ENCODE measurements at places on chromosomes 4 and X.
A peak's percentile ranks its signal among the peaks of the same experiment; 100 is the strongest.

DNA sequence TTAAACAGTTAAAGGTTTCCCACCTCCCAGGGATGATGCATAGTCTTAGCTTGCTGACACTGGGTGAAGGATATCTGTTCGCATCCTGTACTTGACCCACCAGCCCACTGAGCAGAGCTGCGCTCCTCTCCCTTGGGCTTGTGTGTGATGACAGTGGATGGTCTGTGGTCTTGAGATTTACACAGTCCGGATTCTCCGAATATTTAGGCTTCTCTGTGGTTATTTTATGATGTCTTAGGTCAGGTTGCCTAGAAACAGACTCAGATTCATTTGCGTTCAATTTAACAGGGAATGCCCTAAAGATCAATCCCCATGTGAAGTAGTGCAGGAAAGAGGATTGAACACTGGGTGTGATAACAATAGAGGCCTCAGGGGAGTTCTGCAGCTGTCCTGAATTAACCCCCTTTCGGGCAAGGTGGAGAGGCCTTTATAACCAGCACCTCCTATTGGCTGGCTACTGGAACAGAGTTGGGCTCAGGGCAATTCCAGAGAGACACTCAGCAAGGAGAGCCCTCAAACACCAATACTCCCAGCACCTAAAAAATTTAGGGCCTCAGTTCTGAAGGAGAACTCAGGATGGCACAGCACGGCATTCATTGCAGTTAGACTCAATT, 653.2 kb upstream of the GALNT7 start:
- peak; percentile 60 for DNase-seq

GRCh38 chr4:38184404-38184803, 224.2 kb downstream of the PTTG2 start:
- DNase-seq = no peak

- no peak for DNase-seq
Measured at GRCh38 chrX:112670977-112671376, 8.8 kb downstream of the LHFPL1 start.

DNA sequence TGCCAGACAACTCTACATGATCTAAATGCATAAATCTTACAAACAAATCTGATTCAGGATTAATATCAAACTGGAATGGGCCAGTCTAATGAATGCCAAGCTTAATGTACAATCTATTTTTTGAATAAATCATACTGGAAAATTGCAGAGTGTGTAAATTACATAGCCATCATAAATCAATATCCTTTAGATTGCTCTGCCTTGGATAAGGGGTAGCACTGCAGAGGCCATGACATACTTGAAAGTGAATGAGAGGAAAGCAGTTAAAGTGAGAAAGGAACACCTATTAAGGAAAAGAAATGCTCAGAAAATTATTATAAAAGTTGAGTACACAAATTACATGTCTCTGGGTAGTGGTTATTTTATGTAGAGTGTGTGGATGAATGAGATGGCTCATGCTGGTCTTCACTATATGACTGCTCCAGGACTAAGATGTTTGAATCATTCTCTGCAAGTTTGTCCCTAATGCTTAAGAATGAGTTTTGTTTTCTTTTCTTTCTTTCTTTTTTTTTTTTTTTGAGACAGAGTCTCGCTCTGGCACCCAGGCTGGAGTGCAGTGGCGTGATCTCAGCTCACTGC, 100.2 kb downstream of the ADGRL3 start:
- no peak for DNase-seq

GRCh38 chr4:7062816-7063215, 5.0 kb downstream of the GRPEL1 start:
- no peak for DNase-seq

DNA sequence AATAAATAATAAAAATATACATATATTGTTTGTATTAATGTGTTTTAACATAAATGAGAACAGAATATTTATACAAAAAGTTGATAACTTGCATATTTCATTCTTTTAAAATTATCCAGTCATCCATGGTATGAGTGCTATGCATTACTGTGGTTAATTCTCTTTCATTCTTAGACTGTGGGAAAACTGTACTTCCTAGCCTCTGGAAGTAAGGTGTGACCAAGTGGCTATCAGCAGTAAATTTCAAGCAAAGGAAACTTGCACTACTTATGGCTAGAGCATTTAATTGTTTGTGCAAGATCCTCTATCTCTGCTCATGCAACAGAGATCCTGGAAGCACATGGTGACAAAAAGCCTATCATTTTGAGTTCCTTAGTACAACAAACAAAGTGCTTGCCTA, 1054.5 kb upstream of the PABPC4L start:
- DNase-seq = peak; percentile 88

DNA sequence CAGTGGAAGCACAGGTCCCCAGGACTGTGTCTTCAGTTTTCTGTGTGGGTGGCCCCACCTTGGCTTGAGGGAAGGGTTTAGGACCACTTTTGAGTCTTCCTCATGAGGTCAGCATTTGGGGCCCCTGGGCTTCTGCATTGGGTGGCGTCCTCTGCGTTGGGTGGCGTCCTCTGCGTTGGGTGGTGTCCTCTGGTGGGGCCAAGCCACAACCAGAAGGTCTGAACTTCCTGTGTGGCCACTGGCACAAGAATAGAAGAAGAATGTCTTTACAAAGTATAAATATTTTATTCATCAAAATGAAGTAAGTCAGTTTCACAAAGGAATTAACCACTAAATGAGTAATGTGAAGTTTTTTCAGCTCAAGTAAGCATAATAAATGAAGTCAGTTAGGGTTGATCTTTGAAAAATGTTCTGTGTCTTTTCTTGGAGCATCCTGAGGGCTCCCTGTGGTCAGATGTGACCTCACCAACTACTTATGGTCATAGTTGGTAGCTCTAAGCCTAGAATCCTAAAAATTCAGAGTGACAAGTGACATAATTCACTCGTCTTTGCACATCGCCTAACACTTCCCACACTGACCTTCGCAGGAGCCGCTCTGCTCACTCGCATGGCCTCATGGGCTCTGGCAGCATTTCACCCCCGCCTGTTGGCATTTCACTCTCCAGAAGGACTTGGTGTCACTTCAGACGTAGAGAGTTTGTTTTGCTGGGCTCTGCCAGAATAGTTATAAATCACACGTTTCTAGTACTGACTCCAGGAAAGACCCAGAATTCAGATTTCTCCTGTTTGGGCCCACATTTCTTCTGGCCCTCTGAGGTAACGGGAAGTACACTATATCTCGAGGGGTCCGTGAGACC, 39.0 kb upstream of the HGFAC start:
- DNase-seq = peak; percentile 97

- DNase-seq = no peak
Measured at GRCh38 chr4:165177725-165178666, 29.4 kb upstream of the KLHL2 start.

GRCh38 chr4:106659371-106659770, 290.8 kb upstream of the GIMD1 start:
- DNase-seq = no peak

DNA sequence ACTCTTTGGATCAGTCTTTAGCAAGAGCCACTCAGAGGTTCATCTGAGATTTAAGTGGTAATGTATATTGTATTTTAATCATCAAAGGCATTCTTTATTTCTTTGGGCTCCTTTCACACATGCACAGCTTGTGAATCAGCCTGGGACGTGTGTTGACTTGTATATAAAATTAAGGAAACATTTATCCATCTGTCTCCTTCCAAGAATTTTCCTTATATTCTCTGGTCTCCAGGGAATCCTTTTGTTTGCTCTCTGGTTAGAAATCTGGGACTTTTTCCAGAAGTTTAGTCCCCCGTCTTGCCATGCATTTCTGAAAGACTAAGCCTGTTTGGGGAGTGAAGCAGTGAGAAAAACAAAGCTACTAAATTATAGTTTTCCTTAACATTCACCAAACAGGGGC, 212.3 kb downstream of the DCAF12L2 start:
- DNase-seq = peak; percentile 38

- no peak for DNase-seq
Measured at GRCh38 chrX:38351346-38351745, 1.1 kb upstream of the OTC start.

- peak; percentile 64 for DNase-seq
Measured at GRCh38 chr4:10879411-10880110, 195.0 kb upstream of the CLNK start.

DNA sequence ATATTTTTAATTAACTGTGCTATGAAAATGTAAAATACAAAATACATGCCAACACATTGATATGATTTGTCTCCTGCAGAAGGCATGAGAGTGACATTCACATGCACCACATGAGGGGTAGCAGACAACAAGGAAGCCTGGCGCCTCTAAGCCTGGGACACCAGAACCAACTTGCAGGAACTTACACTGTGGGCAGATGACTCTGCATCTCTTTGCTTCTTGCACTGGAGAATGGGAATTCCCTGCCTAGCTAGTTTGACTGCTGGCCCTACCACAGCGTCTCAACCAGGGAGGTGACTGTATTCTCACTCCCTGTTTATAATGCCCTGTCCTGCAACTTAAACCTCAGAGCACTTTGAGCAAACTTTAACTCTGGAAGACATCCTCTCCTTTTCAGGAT, 40.5 kb downstream of the PAGE2 start:
- DNase-seq = no peak

DNA sequence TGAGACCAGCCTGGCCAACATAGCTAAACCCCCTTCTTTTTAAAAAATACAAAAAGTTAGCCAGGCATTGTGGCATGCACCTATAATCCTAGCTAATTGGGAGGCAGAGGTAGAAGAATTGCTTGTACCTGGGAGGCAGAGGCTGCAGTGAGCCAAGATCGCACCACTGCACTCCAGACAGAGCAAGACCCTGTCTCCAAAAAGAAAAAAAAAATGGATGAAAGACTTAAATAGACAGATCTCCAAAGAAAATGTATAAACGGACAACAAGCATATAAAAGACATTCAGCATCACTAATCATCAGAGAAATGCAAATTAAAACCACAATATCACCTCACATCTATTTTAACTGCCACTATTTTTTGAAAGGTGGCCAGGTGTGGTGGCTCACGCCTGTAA, 6.6 kb upstream of the SAT1 start:
- no peak for DNase-seq

GRCh38 chr4:145387079-145387478, 94.6 kb upstream of the SMAD1 start:
- DNase-seq = no peak

DNA sequence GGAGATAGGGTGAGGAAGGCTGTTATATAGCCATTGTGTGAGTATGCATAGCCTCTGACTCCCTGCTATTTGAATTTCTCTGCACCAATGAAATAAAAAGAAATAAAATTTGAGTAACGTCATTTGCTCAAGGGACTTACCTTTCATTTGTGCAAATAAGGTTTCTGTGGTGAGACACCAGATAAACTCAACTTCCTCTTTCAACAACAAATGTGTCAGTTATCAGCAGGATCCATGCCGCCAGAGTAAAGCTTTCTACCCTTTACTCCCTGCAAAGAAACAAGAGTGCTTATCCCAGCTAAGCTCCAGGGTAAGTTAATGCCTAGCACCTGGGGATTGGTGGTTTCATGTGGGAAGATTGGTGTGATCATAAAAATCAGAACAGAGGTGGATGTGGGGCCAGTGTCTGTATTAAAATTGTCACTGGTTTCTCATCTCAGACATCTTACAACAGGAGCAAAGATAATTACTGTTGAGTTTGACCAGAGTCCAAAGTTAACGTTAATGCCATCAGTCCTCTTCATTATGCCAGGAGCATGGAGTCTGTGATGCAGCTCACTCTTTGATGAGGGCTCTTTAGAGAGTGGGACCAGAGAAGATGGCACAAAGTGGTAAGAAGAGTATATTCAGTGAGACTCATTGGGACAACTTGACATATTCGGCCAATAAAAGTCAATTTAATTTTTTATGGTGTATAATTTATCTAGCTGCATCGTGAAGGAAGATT, at the start of gene P2RY10:
Gene P2RY10 (plus strand): TSS at position 206 of the 727 bp plus-strand sequence. CDS start 15,130 bp downstream, outside the sequence.
- no peak for DNase-seq

DNA sequence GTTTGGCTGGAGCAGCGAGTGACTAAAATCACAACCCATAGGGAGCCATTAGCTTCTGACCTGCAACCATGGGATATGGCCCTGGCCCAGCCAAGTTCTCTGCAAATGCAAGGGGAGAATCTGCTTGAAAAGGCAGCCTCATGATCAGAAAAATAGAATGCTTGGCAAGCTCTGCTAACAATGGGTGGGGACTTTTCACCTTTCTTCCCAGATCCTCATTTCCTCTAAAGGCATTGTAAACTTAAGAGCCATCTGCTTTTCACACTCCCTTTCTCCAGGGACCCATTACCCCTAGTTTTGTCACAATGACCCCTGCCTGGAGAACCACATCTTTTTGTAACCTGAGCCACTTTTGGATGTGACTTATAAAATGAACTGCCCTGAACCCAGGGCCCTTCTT, 104.3 kb downstream of the PARM1 start:
- no peak for DNase-seq

- DNase-seq = no peak
Measured at GRCh38 chr4:46889410-46889809, 19.6 kb downstream of the COX7B2 start.

- DNase-seq = no peak
Measured at GRCh38 chr4:4388311-4388790, 1.4 kb downstream of the NSG1 start.

GRCh38 chr4:180041576-180041975, 2201.6 kb upstream of the TENM3 start:
- DNase-seq = no peak

Data from fibroblast of skin of back (primary cell).